Amniotic epithelial cell (primary cell): ENCODE measurements at places on chromosomes 3 and 15.

DNA sequence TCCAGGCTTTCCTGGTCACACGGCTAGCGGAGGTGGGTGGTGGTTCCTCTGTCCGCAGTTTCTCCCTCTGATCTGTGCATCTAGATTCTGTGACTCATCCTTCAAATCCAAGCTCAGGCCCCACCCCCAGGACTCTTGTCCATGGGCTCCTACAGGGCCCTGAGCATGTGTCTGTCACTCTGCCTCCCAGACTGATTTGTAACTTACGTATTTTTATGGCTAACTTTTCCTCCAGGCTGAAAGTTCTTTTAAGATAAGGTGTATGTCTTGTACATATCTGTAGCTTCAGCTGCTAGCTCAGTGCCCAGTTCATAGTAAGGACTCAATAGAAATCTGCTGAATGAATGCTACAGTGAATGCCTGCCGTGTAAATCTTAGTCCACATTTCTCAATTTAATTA lies 8.0 kb downstream of the ESYT3 start:
- peak; percentile 71 for DNase-seq

DNA sequence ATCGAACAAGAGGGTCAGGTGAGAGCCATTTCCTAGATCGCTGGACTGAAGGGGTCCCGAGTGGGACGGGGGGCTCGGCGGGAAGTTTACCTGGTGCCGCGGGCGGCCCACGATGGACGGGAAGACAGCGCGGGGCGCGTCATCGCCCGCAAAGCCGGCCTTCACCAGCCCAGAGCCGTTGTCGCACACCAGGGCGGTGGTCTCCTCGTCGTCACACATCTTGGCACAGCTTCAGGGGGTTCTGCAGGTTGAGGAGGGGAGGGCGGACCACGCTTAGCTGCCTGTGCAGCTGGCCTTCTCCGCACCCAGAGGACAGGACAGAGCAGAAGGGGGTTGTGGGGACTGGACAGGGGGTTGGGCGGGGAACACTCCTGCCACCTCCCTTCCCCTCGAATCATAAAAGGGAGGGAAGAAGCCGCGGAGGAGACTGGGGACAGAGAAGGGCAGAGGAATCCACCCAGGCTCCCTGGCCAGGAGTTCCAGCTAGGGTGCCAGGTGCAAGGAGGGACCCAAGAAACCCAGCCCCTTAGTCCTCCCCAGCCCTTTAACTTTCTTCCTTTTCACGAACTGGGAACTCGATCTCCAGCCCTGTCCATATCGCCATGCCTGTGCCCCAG lies 651 bp downstream of the ACTC1 start:
- no peak for DNase-seq

- no peak for DNase-seq
Measured at GRCh38 chr15:43776101-43776717, 557 bp downstream of the ELL3 start.

GRCh38 chr3:20069178-20069532 lies 28.9 kb downstream of the KAT2B start:
- DNase-seq, result no peak

GRCh38 chr3:14899993-14900618 lies 47.3 kb upstream of the NR2C2 start:
- DNase-seq, result no peak

GRCh38 chr3:129574206-129574605 lies 31.2 kb downstream of the H1-8 start:
- DNase-seq, result no peak

GRCh38 chr3:178385280-178385952 lies 150.8 kb upstream of the KCNMB2 start:
- peak; percentile 41 for DNase-seq

DNA sequence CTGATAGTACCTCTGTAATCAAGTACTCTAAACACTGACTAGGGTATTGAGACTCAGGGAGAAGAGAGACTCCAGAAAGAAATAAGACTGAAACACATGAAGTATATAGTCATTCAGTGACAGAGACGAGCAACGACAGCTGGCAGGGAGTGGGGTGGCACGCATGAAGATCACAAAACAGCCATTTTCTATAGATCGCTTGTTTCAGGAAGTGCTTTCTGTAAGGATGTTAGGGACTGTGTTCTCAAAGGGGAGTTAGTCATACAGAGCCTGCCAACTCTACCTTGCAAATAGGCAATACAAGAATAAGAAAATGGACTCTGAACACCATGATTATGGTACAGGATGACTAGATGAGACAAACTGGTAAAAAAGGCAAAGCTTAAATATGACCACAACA lies 139.5 kb downstream of the TBL1XR1 start:
- DNase-seq, result no peak

DNA sequence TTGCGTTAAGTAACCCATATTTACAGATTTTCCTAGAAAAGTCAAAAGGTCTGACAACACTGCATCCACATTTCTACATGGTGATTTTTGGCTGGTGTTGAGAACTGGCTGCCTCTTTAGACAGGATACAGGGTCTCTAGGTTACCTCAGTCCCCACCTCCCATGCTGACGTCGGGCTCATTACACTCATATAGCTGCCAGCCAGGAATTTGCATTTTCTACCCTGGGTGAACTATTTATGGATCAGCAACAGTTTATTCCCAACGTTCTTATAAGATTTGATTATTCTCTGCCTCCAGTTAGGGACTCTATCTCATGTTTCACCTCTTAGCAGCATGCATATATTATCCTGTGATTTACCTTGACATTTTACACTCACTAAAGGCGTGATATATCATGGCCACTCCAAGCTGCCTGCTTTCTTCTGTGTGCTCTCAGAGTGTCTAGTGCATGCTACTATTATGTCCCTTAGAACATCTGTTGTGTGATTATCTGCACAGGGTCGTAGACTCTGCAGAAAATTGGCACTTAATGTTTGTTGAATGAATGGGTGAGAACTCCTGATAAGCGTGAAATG lies 49.0 kb downstream of the CLDN11 start:
- DNase-seq, result no peak

- no peak for DNase-seq
Measured at GRCh38 chr3:36447061-36447460, 66.8 kb downstream of the STAC start.

GRCh38 chr15:66232267-66232625 lies 21.3 kb downstream of the MEGF11 start:
- no peak for DNase-seq

- DNase-seq, result no peak
Measured at GRCh38 chr15:42046597-42046996, 25.8 kb upstream of the PLA2G4E start.

DNA sequence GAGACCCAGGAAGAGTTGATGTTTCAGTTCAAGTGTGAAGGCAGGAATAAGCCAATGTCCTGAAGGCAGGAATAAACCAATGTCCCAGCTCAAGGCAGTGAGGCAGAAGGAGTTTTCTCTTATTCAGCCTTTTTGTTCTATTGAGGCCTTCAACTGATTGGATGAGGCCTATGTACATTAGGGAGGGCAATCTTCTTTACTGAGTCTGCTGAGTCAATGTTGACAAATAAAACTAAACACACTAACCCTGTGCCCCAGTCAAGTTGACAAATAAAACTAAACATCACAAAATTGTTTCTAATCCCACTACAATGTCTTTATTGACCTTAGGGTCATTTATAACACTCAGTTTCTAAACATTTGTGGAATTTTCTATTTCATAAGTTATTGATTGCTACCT lies 100.0 kb downstream of the CACNA2D3 start:
- no peak for DNase-seq

DNA sequence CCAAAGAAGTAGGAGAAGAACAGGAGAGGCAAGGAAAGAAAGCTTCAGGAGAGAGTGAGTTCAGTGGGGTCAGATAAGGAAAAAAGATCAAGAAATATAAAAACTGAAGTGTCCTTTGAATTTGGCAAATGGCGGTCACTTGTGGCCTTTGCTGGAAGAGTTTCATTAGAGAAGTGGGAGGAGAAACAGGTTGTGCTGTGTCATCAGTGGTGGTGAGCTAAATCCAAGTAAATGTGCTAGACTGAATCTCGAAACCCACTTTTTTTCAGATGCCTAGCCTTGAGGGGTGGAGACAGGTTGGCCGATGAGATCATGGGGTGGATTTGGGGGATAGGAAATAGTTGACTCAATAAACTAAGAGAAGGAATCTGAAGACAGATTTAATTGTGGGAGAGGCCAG lies 43.7 kb downstream of the CHRD start:
- no peak for DNase-seq

GRCh38 chr3:184778426-184779332 lies 33.3 kb upstream of the VPS8 start:
- DNase-seq, result no peak

- no peak for DNase-seq
Measured at GRCh38 chr15:101022306-101022705, 103.1 kb downstream of the LRRK1 start.

DNA sequence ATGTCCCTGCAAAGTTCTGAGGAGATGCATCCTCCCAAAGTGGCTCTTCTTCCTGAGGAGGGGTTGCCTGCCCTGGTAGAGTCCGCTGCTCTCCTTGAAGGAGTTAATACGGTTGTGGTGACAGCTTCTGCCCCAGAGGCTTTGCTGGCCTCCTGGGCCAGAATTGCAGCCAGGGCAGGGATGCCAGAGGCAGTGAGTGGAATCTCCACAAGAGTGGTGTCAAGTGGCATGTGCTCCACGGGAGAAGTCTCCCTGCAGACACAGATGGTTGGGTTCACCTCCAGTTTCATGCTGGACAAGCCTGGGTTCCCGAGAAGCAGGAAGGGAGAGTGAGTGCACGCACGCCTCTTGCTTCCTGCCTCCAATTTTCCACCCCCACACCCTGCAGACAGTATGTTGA lies 105.5 kb downstream of the SLC25A26 start:
- no peak for DNase-seq

GRCh38 chr3:82082796-82083195 lies 321.4 kb upstream of the GBE1 start:
- no peak for DNase-seq

DNA sequence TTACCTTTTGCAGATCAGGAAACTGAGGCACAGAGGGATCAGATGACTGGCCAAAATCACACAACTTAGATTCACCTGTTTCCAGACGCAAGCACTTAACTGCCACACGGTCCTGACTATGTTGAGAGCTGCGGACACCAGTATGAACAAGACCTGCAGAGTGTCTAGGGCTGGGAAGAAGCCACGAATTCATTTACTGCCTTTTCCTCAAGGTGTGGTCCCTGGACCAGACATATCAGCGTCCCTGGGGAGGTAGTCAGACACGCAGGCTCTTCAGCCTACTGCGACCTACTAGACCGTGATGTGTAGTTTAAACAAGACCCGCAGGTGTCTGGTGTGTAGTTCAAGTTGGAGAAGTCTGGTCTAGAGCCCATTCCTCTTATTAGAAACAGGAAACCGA lies 541 bp upstream of the SLC6A11 start:
- DNase-seq, result no peak

DNA sequence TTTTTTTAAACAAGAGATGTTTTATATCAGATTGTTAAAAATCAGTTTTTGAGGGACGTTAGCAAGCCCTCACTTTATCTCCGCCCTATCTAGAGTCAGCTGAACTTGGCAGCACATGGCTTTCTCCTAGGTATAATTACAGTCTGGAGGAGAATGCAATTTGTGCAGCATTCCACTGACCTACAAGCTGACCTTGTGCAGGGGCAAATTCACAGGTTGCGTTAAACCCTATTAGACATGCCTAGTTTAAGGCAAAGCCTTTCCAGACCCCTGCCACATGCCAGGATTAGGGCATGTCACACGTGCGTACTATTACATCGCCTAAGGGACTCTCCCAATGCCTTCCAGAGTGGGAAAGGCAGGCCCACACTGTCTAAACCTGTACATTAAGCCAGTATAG lies 224.0 kb downstream of the GREM1 start:
- no peak for DNase-seq

- no peak for DNase-seq
Measured at GRCh38 chr3:177818712-177819240, 621.5 kb upstream of the TBL1XR1 start.

DNA sequence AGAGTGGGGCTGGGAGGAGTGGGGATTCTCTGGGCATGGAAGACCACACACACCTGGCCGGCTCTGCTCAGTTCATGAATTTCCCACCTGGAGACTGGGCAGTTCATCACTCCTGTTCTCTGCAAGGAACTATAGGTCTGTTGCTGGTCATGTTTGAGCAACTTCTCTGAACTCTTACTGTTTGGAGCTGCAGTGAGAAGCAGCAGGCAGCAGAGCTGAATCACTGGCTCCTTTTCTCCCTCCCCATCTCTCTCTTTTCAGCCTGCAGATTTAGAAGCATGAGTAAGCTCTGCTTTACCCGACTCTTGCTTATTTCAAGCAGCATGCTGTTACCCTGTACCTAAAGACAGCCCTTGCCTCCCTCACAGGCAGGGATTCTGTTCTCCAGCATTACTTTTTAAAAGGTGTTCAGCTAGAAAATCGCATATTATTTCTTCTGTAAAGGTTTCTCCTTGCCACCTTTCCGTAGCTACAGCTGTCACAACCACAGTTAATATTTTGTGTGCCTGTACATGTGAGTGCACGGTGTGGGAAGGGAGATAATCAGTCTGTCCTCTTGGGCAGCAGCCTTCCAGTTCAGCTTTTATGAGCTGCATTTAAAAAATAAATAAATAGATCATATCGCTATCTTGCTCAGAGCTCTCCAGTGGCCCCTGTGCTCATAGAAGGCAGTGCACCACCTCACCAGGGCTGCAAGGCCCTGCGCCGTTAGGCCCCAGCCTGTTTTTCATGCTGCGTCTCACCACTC lies 131.6 kb downstream of the CHCHD6 start:
- DNase-seq, result peak; percentile 70

GRCh38 chr15:77581896-77582569 lies 50.7 kb downstream of the LINGO1 start:
- no peak for DNase-seq

- no peak for DNase-seq
Measured at GRCh38 chr3:37741644-37742043, 120.0 kb upstream of the CTDSPL start.

- no peak for DNase-seq
Measured at GRCh38 chr15:91231703-91232102, 131.6 kb downstream of the SV2B start.

GRCh38 chr3:161413127-161413854 lies 42.0 kb upstream of the SPTSSB start:
- peak; percentile 42 for DNase-seq

GRCh38 chr3:182149594-182149993 lies 437.9 kb downstream of the SOX2 start:
- no peak for DNase-seq
